ENCODE measurements at places on chromosomes 3 and 15.

DNA sequence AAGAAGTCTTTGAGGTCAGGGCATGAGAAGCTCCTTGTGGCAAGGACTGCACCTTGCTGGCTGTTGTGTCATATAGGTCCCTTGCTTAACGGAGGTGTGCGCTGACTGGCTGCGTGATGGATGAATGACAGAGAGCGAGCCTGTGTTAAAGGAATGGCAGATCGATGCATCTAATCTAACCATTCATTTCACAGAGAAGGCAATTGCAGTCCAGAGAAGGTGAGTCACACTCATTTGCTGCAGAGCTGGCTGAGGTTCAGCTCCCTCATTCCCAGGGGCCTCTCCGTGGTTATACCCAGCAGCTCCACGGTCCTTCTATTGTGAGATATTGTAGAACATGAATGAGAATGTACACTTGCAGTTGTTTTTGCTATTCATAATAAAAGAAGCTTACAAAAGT, 289.3 kb downstream of the EPHB1 start:
- DNase-seq: peak; percentile 22

- DNase-seq: no peak
These were observed 620.7 kb upstream of the ZNF385D start for GRCh38 chr3:22371607-22372291.

GRCh38 chr15:100686021-100686724, 83.8 kb downstream of the ASB7 start:
- DNase-seq: no peak

GRCh38 chr15:62549345-62549970, 384.4 kb upstream of the C2CD4B start:
- DNase-seq: no peak

DNA sequence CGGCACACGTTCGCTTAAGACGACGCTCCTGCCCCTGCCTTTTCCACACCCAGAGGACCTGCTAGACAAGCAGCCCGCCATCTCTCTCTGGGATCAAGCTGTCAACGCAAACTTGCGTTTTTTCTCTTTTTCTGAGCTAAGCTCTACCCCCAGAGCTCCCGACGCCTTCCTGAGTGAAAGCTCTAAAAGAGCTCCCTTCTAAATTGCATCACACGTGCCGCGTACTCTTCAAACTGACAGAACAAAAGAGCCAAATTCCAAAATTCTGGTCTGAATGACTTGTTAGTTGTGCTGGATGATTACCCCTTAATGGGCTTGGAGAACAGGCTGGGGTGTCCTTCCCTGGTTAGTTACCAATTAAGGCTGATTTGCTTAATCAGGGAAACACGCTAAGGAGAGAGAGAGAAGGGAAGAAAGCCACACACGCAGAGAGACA, 81.2 kb downstream of the MDFIC2 start:
- DNase-seq: no peak

DNA sequence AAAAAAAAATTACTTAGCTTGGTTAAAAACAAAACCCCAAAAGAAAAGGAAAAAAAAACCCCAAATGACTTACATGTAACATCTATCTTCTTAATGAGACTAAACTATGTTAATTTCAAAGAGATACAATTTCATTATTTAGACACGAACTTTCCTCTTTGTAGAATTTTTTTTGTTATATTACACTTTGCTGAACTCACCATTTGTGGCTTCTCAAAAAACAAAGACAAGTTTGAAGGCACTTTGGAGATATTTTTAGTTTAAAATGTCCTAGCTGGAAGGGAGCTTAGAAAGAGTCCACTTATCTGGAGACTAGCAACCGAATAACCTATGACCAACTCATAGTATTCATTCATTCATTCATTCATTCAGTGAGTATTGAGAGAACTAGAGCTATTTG, 301.7 kb upstream of the ROPN1 start:
- no peak for DNase-seq

DNA sequence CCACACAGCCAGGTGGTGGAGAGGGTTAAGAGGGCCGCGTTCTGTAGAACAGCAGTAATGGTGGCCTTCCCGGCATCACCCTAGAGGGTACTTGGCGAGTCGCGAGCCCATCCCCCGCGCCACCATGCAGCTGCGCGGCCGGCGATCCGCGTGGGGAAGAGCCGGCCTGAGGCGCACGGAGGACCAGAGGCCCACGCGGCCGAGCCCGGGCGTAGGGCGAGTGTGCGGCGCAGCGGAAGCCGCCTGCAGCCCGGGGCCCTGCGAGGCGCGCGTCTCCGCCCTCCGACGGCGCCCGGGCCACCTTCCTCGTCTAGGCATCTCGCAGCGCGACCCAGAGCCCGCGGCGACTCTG, 423 bp downstream of the TKT start:
- no peak for DNase-seq

DNA sequence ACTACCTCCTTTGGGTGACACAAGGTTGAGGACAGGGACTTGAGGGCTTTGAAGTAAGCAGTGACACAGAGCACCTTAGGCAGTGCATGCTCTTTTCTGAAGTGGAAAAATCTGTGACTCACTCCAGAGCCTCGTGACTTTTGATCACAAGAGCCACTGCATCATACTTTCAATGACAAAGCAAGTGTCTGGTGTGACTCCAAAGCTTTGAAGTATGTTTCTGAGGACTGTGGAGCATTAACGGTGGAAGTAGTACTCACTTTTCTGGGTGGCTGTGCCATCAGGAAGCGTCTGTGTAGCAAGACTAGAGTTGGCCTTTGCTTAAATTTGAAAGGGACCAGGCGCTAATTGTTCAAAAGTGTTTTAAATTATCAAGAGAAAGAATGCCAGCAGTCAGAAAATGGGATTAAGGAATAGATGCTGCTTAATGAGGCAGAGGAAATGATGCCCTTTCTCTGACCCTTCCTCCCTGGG, 210.7 kb upstream of the TRIM42 start:
- DNase-seq: peak; percentile 15

- no peak for DNase-seq
These were observed 109.6 kb upstream of the UMPS start for GRCh38 chr3:124620600-124621063.

GRCh38 chr15:93143186-93143585, 54.2 kb upstream of the RGMA start:
- no peak for DNase-seq

GRCh38 chr3:46058981-46059380, 31.7 kb upstream of the XCR1 start:
- DNase-seq: no peak

DNA sequence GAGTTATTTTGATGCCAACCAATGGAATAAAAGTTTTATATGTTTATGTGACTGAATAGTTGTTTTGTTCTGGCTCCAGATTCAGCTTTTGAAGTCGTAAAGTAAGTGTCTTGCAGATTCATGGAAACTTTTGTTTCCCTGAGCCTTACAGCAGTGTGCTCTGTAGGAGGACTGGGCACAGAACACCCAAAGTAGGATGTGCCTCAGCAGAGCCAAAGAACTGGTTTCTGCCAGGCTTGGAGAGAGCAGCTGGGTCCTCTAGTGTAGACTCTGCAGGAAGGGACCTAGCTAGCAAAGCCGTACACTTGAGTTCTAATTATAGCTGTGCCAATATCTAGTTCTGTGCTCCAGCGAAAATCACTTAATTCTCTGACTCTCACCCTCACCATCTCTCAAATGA, 261.2 kb upstream of the DNAJC19 start:
- DNase-seq: no peak

DNA sequence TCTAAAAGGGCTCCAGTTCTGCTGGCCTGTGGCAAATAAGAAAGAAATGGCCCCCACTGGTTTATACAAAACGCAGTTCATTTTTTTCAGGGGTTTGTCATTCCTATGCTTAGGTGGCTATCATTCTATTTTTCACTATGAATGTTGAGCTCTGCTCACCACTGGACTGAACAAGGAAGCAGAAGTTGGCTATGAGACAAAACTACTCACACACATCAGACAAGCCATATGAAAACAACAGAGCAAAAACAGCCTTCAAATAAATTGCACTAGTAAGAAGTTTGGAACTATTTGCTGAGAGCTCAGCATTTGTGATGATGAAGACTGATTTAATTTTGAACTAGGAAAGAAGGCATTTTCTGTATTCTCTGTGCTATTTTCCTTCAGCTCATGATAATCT, 328.5 kb downstream of the MECOM start:
- no peak for DNase-seq

DNA sequence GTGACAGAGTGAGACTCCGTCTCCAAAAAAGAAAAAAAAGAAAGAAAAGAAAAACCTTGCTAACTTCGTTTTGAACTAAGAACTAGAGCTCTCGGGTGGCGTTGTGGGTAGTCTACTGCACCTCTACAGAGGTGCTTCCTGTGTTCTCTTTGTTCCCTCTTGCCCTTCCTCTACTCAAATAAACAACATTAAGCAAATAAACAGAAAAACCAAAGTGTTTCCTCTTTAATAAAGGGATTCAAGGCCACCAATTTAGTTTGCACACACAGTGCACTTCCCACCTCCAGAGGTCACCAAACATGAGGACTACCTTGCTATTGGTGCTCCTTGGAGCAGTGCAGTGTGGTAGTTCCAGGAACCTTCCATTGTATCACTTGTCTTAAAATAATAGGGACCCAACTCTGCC, 354.2 kb upstream of the TBL1XR1 start:
- DNase-seq: no peak

- peak; percentile 68 for DNase-seq
These were observed 79.4 kb downstream of the FRMD4B start for GRCh38 chr3:69306239-69307185.

DNA sequence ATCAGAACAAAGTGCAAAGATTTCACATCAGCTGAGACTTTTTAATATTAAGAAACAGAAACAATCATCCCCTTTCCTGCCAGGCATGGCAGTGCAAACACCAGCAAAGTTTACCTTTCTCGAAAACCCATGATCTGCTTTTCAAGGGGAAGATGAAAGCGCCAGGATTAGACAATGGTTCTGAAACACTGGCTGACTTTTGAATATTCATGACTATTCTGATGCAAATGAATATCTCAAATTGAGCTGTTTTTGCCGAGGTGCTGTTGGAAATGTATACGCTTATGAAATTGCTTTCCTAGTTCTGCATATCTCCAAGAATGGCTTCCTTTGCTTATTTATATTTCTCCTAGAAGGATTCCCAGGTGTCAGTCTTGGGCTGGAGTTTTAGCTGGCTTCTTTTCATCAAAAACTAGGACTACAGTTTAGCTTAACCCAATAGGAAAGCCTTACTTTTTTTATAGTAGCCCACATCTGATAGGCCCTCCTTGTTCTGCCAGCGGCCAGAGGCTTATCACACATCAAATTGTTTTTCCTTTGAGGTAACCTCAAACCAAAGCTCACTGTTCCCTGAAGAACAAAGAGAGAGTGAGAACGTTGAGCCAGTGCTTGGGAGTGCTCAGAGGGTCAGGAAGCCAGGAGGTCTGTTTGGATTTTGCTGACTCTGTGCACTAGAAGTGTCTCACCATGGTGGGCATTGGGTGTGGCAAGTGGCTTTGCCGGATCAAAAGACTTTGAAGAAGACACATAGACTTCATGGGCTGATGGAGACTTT, 74.0 kb upstream of the PLCL2 start:
- no peak for DNase-seq

- DNase-seq: no peak
These were observed 4.4 kb upstream of the FURIN start for GRCh38 chr15:90863987-90864386.

DNA sequence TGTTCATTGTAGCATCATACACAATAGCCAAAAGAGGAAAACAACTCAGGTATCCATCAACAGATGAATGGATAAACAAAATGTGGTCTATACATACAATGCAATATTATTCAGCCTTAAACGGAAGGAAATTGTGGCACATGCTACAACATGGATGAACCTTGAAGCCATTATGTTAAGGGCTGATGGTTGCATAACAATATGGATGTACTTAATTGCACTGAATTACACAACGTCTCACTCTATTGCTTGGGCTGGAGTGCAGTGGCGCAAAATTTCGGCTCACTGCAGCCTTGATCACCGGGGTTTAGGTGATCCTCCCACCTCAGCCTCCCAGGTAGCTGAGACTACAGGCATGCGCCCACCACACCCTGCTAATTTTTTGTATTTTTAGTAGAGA, 7.0 kb upstream of the TMEM62 start:
- no peak for DNase-seq

DNA sequence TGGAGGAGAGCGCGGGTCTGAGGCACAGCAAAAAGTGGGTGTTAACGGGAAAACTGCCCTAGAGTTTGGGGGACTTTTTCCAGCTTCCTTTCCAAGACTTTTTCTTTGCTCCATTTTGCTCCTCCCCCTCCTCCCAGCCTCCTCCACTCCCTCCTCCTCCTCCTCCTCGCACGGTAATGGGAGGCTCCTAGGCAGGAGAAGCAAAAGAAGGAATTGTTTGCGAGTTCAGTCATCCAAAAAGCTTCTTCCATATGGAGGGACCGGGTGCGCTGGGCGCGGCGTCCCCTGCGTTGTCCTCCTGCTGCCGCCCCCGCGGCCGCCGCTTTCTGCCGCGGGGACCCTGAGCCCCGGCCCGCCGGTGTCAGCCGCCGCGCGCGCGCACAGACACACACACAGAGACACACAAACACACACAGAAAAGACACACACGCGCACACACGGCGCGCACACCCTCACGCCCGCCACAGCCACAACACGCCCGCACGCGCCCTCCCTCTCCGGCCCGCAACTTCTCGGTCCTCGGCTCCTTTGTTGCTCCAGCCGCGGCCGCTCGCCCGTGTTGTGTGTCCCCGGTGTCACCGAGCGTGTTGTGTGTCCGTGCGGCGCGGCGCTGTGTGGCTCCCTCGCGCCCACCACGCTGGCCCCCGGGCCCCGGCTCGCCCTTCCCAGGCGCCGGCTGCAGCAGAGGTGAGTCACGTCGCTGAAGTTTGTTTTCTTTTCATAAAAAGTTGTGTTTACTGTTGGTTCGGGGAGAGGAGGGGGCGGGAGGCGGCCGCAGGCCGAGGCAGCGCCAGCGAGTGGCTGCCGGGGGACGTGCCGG, at the start of gene BOC:
Gene BOC (plus strand): TSS at position 228 of the 820 bp plus-strand sequence. CDS start 38,246 bp downstream, outside the sequence.
- DNase-seq: no peak

DNA sequence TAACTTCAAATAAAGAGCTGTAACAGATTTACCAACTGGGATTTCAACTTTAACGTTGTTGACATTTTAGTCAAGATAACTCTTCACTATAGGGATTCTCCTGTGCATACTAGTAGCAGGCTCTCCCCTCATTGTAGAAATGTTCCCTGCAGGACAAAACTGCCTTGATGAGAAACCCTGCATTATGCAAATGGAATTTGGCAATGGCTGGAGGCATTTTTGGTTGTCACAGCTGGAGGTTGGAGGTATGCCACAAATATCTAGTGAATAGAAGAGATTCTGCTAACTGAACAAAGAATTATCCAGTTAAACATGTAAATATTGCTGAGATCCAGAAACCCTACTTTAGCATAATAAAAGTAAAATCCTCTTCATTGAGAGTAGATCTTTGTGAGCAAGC, 928.8 kb upstream of the ALCAM start:
- peak; percentile 20 for DNase-seq

Data from T1000 (cell line).